Muscle of leg (tissue), 16 donors: ENCODE measurements at places on chromosomes 7 and 10.

- no peak for DNase-seq
These were observed 86.3 kb upstream of the MKLN1 start for GRCh38 chr7:131241386-131241785.

- DNase-seq: no peak
These were observed 7.6 kb downstream of the TMEM184A start for GRCh38 chr7:1548438-1548831.

DNA sequence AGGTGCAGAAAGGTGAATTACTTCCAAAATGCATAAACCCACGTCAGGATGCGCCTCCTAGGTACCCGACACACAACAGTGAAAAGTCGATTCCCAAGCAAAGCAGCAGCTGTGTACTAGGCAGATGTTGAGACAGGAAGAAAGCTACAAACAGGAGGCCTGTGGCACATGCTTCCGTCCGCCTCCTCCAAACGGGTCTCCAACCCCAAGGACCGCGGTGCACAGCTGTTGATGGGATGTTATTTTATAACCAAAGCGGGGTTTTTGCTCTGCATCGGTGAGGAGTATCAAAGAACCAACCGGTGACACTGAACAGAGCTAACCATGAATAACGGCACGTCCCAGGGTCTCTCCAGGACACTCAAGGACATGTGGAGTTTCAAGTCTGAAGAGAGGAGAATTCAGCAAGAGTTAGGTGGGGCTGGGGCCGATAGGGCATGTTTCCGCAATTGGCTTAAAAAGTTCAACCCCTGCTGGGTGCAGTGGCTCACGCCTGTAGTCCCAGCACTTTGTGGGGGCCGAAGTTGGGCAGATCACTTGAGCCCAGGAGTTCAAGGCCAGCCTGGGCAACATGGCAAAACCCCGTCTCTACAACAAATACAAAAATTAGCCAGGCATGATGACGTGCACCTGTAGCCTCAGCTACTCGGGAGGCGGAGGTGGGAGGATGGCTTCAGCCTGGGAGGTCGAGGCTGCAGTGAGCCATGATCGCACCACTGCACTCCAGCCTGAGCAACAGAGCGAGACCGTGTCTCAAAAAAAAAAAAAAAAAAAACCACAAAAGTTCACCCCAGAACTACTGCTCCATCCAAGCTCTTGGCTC is 108.0 kb downstream of the SMURF1 start:
- no peak for DNase-seq

GRCh38 chr10:33507662-33508425 is 173.4 kb upstream of the NRP1 start:
- no peak for DNase-seq

- no peak for DNase-seq
These were observed 20.3 kb downstream of the ACSM6 start for GRCh38 chr10:95214369-95214768.

DNA sequence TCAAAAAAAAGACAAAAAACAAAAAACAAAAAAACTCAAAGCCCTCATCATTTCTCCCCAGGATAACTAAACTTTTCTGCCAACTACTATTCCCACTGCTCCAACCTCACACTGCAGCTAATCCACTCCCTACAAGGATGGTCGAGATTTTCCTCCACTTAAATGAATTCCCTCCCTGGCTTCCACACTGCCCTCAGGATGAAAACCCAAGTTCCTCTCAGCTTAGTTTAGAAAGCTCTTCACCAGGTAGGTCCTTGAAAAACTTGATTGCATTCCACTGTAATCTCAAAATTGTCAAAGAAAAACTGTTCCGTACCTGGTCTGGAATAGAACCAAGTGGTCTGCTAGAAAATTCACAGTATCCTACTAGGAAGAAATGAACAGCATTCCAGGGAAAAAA is 294.3 kb upstream of the KLF14 start:
- no peak for DNase-seq

- DNase-seq: no peak
These were observed 360.5 kb downstream of the FGFR2 start for GRCh38 chr10:121237718-121238117.

DNA sequence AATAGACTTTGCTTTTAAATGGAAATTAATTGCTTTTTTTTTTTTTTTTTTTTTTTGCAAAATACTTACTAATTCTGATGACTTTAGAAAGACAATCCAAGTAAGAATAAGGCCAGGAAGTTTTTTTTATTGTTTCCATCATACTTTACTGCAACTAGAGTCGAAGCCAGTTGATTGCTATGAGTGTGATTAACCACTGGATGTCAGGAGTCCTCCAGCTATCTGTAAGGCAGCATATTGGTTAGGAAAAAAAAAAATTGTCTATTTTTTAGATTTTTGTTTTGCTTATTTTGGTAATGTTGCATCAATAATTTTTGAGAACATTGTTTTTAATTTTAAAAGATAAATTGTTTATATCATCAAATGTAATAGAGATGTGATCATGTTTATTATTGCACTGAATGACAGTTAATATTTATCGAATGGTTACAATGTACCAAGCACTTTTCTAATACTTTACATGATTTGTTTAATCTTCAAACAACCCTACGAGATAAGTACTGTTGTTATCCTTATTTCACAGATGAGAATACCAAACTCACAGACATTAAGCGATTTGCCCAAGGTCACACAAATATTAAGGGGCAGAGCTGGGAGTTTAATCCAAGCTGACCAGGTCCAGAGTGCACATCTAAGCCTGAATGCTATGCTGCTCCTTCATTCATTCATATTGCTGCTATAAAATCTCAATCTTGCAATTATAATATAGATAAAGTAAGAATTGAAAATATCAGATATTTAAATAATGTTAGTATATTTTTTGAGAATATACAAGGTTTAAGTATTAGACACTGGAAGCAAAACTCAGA is 19.9 kb upstream of the LMOD2 start:
- DNase-seq: peak; percentile 49

GRCh38 chr10:86536294-86536861 is 14.8 kb upstream of the WAPL start:
- DNase-seq: no peak

DNA sequence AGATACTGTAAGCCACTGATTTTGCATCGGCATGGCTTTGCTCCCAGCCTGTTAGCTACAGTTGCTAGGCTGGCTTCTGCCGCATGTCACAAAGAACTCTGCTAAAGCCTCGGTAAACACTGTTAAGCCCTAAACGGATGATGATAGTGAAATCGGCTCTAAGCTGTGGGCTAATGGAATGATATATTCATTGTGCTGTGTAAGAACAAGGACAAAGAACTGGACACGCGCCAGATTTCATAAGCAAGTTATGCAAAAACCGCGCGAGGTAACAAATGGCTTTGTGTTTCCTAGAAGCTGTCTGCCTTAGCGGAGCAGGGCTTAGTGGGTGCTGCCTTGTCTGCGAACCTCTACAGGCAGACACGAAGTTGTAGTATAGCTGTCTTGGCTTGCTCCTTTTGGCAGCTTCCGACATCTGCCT is 331.3 kb upstream of the COBL start:
- peak; percentile 35 for DNase-seq

DNA sequence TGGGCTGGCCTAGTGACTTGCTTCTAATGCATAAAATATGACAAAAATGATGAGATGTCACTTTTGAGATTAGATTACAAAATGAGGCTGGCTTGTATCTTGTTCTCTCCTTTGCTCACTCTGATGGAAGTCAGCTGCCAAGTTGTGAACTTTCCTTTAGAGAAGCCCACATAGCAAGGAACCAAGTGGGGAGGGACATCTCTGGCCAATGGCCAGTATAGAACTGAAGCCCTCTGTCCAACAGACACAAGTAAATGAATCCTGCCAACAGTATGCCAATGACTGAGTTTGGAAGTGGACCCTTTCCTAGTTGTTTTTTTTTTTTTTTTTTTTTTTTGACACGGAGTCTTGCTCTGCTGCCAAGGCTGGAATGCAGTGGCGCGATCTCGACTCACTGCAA is 3.3 kb downstream of the ZC3HC1 start:
- DNase-seq: no peak
